DMS 273 treated with DMSO at 0.1 percent for 48 hours (cell line): ENCODE measurements at places on chromosomes 13 and 19.

DNA sequence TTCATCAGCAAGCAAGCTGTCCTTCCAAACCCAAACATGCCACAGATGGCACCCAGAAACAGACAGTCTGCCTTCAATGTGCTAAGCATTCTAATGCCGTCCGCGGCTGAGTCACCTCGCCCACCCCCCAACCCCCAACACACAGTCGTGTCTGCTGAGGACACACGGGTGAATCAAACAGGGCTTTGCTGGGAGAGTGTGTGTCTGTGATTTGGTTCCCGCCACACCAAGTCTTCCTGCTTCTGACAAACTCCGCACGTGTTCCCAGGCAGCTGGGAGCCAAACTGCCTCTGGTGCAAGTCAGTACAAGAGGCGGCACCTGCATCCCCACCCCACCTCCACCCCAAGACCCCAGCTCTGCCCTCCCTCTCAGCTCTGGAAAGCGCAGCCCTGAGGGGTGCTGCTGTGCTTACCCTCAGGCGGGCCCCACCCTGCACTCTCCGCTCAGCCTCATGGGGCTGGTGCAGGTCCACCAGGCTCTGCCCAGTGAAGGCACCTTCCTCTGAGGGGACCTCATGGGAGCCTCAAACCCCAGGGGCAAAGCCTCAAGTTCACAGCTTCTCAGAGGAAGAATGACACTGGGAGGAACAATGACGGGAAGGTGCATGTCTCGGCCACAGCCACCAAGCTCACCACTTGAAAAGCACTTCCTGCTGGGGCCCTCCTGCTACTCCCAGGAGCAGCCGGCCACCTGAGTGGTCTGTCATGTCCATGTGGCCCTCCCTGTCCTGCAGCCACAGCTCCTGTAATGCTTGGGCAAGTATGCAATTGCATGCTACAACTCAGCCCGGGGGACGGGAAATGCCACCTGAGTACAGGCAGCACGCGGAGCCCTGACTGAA, 15.0 kb upstream of the SLC35E1 start:
- DNase-seq, result no peak

- no peak for DNase-seq
These were observed 114.8 kb downstream of the LRCH1 start for GRCh38 chr13:46667687-46668281.

- no peak for DNase-seq
These were observed 54.8 kb downstream of the GATAD2A start for GRCh38 chr19:19460258-19460731.

GRCh38 chr13:40064154-40065097, 409.0 kb downstream of the COG6 start:
- no peak for DNase-seq

- DNase-seq, result no peak
These were observed 237.9 kb downstream of the NALCN start for GRCh38 chr13:101178406-101178805.

- no peak for DNase-seq
These were observed 3.7 kb downstream of the KLF5 start for GRCh38 chr13:73062468-73062867.

DNA sequence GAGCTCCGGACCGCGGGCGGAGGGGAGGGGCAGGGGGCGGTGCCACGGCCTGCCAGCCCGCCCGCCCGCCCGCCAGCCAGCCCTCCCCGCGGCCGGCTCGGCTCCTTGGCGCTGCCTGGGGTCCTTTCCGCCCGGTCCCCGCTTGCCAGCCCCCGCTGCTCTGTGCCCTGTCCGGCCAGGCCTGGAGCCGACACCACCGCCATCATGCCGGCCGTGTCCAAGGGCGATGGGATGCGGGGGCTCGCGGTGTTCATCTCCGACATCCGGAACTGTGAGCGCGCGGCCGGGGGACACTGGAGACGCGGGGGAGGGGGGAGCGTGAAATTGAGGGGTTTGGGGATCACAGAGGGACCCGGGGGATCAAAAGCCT, at the start of gene AP2A1:
Gene AP2A1 (plus strand): TSS at position 72 of the 370 bp plus-strand sequence. CDS start 133 bp downstream, at position 205.
- no peak for DNase-seq
